Cortex of kidney (tissue), 1 donor: ENCODE measurements at places on chromosomes 3 and 15.

GRCh38 chr3:42703695-42704025, 1.1 kb upstream of the HHATL start:
- DNase-seq: no peak

DNA sequence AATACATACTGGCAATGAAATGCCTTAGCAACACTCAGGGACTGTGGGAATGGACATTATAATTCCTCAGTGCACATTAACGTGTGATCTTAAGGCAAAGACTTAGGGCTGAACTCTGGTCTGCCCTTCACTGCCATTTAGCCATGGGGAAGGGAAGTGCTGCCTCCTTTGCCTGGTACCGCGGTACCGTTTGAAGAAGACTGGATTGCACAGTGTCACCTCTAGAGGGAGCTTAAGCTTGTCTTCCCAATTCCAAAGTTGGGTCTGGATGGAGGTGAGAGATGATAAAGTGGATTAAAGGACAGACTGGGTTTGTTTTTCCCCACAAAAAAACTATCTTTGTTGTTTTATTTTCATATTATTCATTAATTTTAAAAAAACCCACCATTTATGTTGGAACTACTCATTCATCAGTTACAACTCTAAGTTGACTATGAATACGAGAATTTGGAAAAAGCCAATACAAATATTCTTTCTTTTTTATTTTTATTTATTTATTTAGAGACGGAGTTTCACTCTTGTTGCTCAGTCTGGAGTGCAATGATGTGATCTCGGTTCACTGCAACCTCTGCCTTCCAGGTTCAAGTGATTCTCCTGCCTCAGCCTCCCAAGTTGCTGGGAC, 60.0 kb upstream of the SYN2 start:
- no peak for DNase-seq

GRCh38 chr3:8987645-8988383, 24.5 kb upstream of the RAD18 start:
- DNase-seq: no peak

DNA sequence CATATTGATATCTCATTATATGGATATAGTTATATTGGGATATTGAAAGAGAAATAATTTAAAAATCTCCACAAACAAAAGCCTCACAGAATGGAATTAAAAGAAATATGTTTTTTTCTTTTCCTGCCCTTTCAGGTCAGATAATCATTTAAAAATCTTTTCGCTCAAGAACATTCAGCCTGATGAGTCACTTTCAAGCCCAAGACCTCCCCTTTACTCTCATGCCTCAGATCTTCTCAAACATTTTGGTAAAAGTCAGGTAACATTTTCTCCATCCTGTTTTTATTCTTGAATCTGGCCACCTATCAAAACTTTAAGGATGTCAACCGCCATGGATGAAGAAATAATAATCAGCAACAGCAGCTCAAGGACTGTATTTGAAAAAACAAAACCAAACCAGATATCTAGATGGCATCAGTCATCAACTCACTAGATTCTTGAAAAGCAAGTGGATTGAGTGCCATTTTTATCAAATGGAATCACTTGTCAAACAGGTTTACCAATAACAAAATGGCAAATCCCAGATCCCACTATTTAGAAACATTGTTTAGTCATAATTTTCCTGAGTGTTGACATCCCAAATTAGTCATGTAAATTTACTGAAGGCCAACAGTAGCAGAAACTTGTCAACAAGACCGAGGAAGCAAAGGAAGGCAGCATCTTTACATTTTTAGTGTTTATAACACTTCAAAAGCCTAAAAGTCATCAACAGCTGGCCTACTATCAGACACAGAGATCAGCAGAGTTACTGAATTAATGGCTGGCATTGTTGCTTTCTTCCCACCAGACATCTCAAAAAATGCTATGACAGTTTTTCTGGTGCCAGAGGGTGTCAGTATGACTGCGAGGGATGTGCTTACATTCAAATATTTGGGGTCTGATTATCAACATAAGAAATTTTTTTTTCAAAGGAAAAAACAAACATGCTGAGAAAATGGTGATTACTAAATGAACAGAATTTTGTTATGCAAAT, 444.7 kb downstream of the MAGI1 start:
- no peak for DNase-seq

- no peak for DNase-seq
Measured at GRCh38 chr15:84953136-84953535, 28.5 kb upstream of the PDE8A start.

DNA sequence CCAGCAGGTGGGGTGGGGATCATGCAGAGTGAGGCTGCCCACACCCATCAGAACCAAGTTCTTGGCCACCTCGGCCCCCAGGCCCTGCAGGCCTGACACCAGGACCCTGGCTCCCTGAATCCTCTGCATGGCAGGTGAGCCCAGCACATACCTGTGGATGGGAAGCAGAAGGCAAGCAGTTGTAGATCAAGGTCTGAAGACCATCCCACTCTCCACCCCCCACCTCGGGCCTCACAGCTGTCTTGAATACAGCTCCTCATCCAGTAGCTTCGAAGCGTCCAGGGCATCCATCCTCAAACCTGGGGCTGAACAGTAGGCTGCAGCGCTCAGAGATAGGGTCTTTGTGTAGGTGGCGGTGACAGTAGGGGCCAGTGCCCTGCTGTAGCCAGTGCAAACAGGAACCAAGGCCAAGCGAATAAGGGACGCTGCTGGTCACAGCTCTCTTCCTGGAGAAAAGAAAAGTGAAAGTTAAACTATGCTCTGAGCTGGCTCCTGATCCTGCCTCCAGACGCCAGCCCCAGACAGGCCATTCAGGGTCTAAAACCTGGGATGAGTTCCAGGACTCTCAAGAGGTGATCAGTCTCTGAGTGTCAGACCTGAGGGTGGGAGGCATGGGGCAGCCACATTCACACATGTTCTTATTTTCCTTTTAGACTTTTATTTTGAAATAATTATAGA, at the start of gene UBA7:
Gene UBA7, minus strand, starts transcription at position 457 of the 678 bp plus-strand sequence. Its CDS starts 166 bp downstream, at position 291.
- DNase-seq: no peak

- no peak for DNase-seq
Measured at GRCh38 chr3:32613183-32613582, 42.5 kb upstream of the DYNC1LI1 start.

GRCh38 chr15:70437882-70438451, 325.4 kb downstream of the UACA start:
- DNase-seq: no peak

DNA sequence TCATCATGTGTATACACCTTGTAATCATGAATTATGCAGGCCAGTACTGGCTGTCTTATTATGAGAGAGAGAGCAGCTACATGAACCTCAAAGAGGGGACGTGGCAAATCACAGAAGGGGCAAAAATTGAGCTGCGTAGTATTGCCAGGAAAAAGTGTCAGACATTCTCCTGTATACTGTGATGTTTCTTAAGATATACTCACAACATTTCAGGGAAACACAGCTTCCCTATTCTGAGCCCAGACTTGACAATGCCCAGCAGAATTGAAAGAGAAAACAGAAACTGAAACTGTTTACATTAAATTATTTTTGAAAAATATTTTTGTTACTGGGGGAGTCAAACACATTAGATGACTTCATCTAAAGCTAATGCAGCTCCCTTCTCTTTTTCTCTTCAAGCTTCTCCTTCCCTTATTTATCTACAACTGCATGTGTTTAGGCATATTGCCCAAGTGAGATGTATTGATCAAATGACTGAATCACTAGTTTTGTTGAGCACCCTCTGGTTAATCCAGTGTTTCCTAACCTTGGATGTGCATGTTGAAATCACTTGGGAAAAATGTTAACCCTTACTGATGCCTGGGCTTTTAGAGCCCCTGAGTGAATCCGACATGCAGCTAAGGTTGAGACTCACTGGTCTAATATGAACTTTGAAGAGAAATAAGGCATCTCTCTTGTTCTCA, 39.5 kb downstream of the CADPS start:
- DNase-seq: no peak

DNA sequence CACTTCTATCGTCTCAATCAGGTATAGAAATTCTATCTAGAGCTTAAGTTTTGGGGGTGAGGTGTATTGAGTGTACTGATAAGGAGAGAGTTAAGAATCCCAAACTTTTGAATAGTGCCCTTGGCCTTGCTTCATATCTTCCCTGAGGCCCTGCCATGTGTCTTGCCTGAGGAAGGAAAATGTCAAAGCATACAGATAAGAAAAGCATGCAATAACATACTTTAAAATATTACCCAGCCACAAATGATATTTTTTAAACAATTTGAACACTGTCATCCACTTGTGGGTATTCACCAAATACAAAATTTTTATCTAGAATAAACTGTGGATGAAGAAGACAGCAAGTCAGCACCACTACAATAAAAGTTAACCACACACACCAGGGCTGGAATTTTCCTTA, 631.0 kb upstream of the ALCAM start:
- DNase-seq: no peak

- no peak for DNase-seq
Measured at GRCh38 chr15:24880663-24881062, 74.1 kb upstream of the SNRPN start.

- DNase-seq: no peak
Measured at GRCh38 chr15:51341366-51342226, at the start of gene GLDN. GLDN (plus strand) TSS chr15:51341655; CDS start chr15:51341685, 30 bp downstream.

DNA sequence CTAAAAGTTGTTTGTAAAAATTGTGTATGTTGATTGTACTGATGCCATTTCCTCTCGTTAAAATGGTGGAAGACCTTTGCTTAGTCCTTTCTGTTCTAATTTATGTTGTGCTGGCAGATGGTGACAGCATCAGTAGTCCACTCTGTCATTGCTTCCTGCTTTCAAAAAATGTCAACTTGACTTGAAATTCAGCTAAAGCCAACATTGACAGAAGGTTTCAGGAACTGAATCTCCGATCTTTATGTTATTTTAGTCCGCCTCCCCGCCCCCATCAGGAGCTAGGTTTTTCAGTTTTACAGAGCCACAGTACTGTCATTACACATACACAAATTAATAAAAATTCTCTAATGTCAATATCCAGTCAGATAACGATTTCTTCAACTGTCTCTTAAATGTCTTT, 1.5 kb downstream of the CEP63 start:
- DNase-seq: no peak

DNA sequence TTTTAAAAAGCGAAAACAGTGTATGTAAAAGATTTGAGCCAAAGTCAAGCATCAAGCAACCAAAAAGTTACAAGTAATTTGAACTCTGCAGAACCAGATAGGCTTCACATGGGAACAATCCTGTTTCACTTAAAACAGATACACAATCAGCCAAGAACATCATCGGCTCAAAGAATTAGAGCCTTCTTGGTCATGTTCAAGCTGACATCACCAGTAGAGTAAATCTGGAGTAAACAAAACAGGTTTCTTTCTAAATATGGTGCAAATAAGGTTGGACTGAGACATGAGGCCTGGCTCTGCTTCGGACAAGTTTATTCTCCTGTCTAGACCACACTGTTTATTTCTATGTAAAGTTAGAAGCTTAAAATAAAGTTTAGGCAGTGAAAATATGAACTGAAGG, 116.0 kb downstream of the GMNC start:
- DNase-seq: no peak

GRCh38 chr3:79490165-79491028, 277.4 kb downstream of the ROBO1 start:
- no peak for DNase-seq

GRCh38 chr3:31823184-31823583, 157.9 kb downstream of the OSBPL10 start:
- DNase-seq: no peak
